ENCODE measurements at places on chromosomes 4 and X.

- DNase-seq, result peak; percentile 32
These were observed 34.5 kb downstream of the IQCM start for GRCh38 chr4:149781150-149781549.

- no peak for DNase-seq
These were observed 16.7 kb downstream of the ABLIM2 start for GRCh38 chr4:8141935-8142334.

DNA sequence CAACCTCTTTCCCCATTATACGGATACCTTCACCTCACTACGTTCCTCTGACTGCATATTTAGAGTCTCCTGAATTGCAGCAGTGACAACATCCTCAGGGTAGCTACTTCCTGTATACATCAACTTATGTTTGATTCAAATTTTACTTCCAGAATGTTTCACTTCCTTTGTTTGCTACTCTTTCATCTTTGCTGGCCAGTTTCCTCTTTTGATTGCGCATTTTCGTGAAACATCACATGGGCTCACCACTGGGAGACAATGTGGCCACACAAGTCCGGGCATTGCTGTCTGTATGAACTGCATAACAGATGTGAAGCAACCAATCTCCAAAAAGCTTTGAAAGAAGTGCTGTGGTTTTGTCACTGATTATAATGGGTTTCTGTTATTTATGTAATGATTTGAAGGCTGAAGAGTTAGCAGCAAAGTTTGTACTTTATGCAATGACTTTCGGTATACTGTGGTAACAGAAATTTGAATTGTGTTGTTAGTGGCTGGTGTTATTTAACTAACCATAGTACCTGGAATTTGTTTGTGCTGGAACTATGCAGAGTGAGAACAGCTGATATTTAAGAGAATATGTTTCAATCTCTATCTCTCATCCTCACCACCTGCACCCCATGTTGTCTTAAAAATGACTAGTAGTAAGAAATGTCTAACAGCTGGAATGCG is 7.4 kb downstream of the SNCA start:
- no peak for DNase-seq

DNA sequence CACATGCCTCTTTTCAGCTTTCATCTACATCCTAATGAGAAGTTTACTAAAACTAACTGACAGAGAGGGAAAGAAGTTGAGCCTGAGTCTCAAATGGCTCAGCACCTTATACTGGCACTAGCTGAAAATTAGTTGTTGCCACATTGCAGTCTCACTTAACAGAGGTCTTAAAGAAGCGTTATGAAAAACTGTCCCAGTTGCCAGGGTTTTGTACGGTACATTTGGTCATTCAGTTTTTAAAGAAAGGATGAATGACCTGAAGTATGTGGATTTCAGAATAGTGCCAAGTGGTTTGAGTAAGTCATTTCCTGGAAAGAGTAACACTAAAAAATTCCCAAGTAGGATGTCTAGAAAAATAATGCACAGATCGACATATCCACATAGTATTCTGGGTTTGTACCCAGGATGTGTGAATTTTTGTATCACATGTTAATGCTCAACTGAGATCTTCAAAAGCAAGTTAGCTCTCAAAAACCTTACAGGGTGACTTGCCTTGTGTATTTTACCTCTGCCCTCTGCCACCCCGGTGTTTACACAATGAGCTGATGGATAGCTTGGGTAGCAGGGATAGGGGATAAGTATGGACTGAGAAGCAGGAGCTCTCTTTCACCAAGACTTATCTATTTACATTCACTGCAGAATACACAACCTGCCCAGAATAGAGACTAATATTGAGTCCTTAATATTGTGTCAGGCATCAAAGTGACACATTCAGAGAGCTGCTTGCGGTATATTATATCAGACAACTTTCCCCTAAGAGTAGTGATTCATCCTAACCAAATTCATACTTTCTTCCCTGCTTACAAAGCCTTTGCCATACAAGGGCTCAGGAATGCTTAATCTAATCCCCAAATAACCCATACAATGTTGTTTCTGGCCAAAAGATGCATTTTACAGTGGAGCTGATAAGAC is 1075.7 kb upstream of the PABPC4L start:
- DNase-seq, result peak; percentile 0

- no peak for DNase-seq
These were observed 215.3 kb upstream of the CXorf66 start for GRCh38 chrX:140180585-140180984.

DNA sequence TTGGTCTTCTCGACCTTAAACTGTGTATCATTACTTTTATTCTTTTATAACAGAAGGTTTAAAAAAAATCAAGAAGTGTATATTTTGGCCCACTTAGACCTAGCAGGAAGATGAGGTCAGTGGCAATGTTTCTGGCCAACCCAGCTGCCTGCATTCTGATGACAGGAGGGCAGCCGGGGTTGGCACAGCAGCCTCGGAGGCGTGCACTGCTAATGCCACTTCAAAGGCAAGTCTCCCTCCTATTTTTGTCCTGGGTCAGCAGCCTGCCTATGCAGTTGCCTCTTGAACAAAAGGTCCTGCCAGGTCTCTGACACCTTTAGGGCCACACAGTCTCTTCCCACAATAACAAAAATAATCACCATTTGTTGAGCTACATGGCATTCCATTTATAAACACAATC is 89.4 kb upstream of the MYOZ2 start:
- no peak for DNase-seq

GRCh38 chr4:69656653-69657158 is 3.7 kb upstream of the UGT2A1 start:
- DNase-seq, result no peak

DNA sequence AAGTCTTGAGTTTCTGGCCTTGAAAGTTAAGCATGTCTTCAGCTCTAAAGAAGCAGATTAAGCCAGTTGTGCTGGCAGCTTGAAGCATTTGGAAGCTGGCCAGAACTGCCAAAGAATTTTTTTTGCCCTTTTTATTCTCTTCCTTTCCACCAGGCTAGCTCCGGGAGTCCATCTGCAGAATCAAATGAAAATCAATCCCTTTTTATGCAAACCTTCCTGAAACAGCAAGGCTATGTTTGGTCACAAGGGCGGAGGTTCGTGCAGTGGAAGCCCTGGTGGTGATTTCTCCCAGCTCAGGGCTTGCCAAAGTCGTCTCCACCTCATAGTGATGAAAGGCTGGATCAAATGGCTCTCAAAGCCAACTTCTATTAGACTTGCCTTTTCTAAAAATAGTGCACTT is 21.6 kb upstream of the C4orf54 start:
- no peak for DNase-seq

DNA sequence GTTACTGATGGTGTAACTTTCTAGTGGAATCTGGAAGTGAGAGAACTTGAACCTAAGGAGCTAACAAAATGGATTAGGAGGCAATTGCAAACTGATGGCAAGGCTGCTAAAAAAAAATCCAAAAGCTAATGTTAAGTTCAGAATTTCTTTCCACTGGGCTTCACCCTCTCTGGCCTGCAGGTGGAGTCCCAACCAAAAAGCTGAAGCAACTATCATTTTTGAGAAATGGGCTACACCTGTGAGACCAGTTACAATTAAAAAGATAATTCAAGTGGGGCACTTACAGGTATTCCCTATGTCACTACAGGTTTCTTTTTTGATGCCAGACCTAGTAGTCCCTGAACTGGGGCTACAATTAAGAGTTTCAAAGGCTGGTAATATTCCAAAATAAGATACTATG is 142.1 kb upstream of the FTHL17 start:
- no peak for DNase-seq

- no peak for DNase-seq
These were observed 11.0 kb downstream of the EFHC2 start for GRCh38 chrX:44332437-44332836.

- DNase-seq, result no peak
These were observed 50.2 kb upstream of the GABRE start for GRCh38 chrX:152024710-152025109.

DNA sequence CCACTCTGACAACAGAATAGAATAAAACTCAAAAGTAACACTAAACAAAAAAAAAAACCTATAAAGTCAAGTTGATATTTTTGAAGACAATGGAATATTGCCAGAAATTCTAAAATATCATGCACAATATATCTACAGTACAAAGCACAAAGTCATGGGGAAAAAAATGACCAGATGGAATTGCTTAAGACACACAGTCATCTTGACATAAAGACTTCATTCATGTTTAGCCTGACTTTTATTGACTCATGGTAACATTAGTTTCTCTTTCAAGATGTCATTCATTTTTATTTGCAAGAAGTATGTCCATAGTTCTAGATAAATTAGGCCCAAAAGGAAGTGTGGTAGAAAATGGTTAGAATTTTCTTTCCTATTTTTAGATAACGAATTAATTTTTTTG is 259.1 kb downstream of the CAMK2D start:
- DNase-seq, result peak; percentile 5

DNA sequence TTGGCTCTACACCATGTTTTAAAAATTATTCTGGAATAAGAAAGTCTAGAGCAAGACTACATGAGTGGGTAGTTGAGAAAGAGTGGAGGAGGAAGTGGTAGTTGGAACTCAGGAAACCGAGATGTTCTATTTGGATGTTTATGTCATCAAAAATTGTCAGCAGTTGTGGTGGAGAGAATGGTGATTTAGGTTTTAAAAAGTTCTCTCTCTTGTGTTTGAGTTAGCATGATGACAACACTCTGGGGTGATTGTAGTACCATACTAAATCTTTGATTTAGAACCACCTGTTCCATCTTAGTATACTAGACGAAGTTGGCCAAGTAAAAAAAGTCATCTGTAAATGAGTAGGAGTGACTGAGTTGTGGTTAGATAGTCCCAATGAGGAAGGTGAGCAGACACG is 40.7 kb downstream of the KLHL2 start:
- no peak for DNase-seq

DNA sequence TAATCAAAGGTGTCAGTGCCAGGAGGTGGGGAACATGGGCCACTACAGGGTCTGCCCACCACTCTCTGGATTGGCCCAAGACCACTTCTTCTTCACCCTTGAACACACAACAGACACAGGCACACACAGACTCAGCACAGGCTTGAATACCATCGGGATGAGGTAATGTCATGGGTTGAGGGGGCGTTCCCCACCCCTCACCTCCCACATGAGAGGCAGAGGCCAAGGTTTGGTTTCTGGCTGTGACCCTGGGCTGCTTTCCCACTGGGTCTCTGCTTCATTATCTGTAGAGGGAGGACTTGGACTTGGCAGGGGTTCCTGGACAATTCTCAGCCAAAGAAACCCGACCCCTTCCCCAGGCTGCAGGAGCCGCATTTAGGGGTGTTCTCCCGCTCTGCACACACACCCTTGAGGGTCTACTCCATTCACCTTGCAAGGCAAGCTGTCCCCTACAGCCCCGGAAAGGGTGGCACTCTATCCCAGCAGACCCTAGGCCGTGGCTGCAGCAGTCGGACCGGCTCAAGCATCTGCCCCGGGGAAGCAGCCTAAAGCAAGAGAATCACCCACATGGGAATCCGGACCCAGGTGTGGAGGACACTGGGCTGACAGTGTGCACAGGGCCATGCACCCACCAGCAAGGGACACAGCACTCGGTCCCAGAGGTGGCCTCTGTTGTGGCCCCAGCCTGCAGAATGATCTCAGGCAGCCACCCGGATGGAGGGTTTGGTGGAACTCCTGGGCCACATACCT is 62.4 kb downstream of the TRMT44 start:
- no peak for DNase-seq

- DNase-seq, result peak; percentile 17
These were observed 37.7 kb upstream of the RAB33B start for GRCh38 chr4:139416073-139416673.

- peak; percentile 20 for DNase-seq
These were observed 549 bp downstream of the MSL3 start for GRCh38 chrX:11758400-11759171.

DNA sequence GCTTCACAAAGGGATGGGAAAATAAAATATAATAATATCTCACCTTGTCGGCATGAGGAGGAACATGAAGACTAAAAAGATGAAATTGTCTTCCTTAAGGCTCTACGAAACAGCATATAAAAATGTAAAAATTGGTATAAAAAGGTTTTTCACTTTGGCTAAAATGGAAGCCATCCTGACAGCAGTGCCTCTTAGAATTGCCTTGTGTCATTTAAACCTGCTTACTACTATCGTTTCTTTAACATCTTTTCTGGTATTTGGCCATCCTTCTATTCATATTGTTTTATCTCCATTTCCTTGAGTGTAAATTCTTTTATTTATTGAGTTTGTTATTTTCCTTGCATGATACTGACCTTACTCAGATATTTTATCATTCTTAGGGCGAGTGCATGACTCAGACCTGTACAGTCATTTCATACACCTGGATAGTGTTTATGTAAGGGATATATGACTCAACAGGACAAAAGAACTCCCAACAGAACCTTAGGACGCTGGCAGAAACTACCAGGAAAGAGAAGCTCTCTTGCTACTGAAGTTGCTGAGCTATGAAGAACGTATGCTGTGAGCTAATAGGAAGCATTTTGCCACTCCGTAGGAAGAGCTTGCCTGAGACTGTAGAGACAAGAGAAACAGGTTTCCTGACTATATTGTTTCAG is 5.8 kb upstream of the CDKN2AIP start:
- no peak for DNase-seq

GRCh38 chrX:71169586-71169985 is 24.9 kb downstream of the NLGN3 start:
- no peak for DNase-seq

DNA sequence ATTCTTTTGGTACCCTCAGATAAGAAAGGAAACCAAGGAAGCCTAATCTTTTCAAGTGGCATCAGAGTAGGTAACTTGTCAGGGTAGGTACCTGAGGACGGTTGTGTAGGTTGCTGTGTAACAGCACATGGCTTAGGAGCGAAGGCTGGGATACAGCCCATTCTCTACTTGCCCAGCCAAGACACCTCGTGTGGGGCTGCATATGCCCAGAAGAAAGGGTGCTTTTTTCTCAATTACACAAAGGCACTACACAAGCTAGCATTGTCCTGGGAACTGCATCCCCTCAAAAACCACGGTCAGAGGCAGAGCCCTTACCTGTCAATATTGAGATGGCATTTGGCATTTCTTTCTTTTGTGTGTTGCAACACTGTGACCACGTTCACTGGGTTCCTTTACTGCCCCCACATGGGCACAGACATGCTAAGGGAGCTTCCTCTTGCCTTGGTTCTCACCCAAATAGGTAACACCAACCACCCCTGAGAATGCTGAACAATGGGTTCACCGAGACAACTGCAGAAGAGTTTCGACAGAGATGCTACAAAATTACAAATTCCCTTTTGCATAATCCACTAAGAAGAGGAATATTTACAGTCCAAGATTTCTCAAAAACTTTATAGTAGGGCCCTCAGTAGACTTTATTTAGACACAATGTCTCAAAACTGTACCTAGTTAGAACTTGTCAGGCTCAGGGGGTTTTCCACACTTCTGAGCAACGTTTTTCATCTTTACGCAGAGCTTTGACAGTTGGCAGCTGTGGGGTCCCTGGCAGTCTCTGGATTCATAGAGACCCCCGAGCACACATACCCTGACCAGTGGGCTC is 35.8 kb upstream of the TNIP3 start:
- no peak for DNase-seq

- no peak for DNase-seq
These were observed 32.2 kb downstream of the SGMS2 start for GRCh38 chr4:107856901-107857300.

- no peak for DNase-seq
These were observed 58.6 kb downstream of the ELOVL6 start for GRCh38 chr4:110139815-110140214.

GRCh38 chr4:3303923-3304710 is 11.3 kb downstream of the RGS12 start:
- no peak for DNase-seq

All from AG09309 (cell line).